ENCODE measurements at places on chromosomes 12 and 14.

DNA sequence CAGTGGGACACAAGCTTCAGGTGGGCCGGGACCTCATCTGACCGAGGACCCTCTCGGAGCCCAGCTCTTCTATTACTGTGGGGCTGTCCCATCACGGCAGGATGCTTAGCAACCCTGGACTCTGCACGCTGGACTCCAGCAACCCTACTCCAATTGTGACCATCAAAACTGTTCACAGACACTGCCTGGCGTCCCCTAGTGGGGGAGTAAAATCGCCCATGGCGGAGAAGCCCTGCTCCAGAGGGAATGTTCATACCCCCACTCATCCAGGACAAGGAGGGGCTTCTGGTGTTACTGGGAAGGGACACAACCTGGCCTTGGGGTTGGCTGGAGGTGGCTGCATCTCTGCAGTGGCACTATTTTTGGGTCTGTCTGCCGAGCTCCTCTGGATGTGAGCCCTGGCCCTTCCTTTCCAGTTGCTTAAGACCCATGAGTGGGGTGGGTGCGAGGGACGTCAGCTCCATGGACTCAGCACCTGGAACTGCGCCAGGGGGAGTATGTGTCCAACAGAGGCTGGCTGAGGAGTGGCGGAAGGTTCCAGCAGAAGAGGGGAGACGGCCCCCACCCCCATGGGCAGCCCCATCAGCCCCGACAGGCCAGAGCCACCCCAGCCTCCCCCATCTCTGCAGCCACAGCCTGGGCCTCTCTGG, 103.8 kb downstream of the RFLNA start:
- DNase-seq = no peak

DNA sequence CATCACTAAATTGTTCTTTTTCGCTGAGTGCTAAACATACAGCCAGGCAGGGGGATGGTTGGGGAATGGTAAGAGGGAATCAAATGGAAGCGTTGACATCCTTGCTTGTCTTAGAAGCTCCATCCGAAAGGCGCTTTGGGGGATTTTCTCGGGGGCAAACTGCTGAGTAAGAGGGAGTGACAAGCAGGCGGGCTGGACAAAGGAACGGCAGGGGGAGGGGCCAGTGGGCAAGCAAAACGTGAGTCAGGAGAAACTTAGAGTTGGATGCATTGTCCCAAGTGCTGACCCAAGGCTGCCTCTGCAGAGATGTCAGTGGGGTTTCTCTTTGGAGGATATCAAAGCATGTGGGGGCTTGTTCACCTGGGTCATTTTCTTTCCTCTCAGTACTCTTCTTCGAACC, 480.5 kb downstream of the VRK1 start:
- DNase-seq = no peak

DNA sequence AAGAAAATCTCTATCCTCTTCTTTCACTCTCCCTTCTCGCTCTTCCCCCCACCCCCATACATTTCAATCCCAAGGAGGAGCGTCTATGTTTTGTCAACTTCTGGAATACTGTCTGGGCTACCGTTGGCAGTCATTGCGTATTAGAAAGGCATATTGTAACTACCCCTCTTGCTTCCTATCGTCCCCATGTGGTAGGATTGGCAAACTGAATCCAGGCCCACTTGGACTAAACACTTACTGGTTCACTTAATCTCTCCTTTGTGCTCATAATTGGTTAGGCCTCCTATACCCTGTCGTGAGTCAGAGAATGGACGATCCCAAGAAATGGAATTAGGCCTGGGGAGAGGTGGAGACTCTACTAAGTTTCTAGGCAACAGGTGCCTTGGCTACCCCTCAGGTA, 68.8 kb upstream of the SLC8A3 start:
- DNase-seq = no peak

DNA sequence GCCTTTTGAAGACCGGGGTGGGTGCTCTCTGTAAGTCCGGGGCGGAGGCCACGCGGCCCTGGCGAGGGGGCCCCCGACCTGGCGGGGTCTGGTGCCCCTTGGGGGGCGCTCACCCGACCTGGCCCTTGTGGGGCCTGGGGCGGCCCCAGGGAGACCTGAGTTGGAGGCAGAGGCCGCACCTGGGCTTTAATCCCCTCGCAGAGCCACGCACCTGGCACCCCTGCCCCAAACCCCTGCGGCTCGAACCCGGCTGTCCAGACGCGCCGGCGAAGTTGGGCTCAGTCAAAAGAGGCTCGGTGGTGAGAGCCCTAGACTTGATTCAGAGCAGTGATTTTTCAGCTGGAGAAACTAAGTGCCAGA, 267 bp downstream of the CFAP251 start:
- DNase-seq = no peak

- DNase-seq = no peak
These were observed 174.7 kb upstream of the HIF1A start for GRCh38 chr14:61520576-61520975.

- DNase-seq = no peak
These were observed 343.7 kb upstream of the FKBP4 start for GRCh38 chr12:2451025-2451424.

GRCh38 chr12:130642856-130643255, 73.2 kb downstream of the RIMBP2 start:
- DNase-seq = no peak

- DNase-seq = no peak
These were observed 131.7 kb downstream of the TMTC2 start for GRCh38 chr12:82818271-82819035.

DNA sequence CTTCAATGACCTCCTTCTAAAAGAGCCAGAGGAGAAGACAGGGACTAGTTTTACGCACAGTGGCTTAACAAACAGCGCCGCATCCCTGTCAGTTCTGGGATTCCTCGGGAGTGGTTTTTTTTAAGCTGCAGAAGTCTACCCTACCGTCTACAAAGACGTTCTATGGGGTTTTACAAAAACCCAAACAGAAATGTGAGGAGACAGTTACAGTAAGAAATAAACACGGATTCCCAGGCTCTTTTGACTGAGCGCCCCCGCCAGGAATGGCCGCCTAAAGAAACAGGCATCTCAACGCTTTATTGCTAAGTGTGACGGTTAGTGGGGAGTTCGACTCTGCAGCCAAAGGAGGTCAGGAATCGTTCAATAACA, 484 bp downstream of the ALKBH1 start:
- DNase-seq = peak; percentile 43

GRCh38 chr12:93003531-93004239, 74.6 kb upstream of the EEA1 start:
- no peak for DNase-seq

- no peak for DNase-seq
These were observed 35.7 kb downstream of the FOXA1 start for GRCh38 chr14:37559386-37559785.

DNA sequence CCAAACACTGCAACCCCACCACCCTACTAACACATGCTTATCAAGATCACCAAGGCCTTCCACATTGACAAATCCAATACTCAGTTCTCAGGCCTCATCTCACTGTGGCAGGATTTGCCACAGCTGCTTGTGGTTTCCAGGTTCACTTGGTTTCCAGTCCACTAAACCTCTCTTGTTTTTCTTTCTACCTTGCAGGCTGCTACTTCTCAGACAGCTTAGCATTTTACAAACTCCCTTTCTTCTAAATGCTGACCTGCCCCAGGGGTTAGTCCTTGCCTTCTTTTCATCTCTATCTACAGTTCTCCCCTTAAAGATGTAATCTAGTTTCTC, 84.1 kb downstream of the BCAT1 start:
- DNase-seq = peak; percentile 80

GRCh38 chr14:106530423-106531107, 1004.2 kb downstream of the TMEM121 start:
- DNase-seq = no peak

GRCh38 chr12:120388691-120389481, 19.9 kb upstream of the MSI1 start:
- DNase-seq = no peak

- no peak for DNase-seq
These were observed 256.5 kb upstream of the KRR1 start for GRCh38 chr12:75767957-75768356.

DNA sequence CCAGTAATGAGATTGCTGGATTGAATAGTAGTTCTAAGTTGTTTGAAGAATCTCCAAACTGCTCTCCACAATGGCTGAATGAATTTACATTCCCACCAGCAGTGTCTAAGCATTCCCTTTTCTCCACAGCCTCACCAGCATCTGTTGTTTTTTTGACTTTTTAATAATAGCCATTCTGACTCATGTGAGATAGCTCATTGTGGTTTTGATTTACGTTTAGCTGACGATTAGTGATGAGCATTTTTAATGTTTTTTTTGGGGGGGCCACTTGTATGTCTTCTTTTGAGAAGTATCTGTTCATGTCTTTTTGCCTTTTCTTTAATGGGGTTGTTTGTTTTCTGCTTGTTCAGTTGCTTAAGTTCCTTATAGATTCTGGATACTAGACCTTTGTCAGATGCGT, 8.1 kb upstream of the SLC15A5 start:
- DNase-seq = peak; percentile 47

- DNase-seq = peak; percentile 64
These were observed 1535.9 kb upstream of the FLRT2 start for GRCh38 chr14:83994020-83994419.

DNA sequence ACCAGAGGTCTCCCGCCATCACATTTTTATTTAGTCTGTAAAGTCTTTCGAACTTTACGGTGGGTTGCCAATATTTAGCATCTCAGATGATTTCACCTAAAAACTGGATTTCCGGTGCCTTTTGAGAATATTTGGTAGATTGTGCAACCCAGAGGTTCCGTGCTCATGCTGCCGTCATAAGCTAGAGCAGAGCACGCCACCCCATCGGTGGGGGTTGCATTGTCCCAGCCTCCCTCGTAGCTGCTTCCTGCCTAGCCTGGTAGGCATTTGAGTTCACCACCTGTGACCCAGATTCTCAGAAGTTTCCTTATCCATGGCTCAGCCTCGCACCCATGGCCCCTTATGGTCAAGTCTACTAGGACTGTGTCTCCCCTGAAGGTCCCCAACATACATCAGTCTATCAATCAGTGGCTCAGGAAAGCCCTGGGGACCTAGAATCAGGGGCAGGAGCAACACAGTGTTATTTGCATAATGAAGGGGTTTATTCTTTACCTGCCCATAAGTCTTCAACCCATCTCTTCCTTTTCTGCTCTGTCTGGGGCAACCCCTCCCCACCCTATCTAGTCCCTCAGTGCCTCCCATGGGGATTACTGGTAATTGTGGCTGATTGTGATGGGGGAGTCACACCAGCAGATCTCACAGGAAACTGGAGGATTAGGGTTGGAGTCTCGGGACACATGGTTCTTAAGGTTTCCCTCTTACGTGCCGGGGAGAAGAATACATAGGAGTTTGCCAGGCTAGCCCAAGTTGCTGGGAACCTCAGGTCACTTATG, 152.3 kb downstream of the PHETA1 start:
- no peak for DNase-seq

GRCh38 chr12:124518051-124518932, 49.1 kb downstream of the NCOR2 start:
- DNase-seq = peak; percentile 97

GRCh38 chr12:82803201-82803600, 116.5 kb downstream of the TMTC2 start:
- DNase-seq = no peak

- DNase-seq = no peak
These were observed 63.0 kb upstream of the HMGA2 start for GRCh38 chr12:65761301-65761700.

- DNase-seq = no peak
These were observed 29.8 kb upstream of the RAP1B start for GRCh38 chr12:68580911-68581310.

DNA sequence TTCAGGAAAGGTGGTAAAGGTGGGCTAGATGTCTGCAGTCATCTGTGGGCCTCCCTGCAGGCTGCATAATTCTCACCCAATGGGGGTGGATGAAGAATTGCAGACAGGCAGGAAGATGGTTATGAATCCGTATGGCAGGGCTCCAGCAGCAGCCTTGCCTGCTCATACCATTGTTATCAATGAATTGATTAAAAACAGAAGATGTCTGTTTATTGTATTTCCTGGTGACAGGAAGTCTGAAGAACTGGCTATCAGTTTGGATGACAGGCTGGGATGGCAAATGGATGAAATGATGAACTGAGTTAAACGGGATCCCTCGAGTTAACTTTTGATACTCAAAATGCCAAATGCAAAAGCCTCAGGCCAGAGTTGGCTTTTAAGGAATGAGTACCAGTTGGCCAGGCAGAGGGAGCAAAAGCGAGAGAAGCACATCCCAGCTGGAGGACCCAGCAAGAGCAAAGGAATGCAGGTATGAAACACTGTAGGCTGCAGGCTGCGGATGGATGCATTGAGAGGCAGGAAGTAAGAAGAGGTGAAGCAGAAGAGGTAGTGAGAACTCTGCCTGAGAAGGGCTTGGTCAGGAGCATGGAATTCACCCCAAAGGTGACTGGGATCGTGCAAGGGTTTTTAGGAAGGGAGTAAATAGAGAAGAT, 550.0 kb upstream of the TBX3 start:
- DNase-seq = no peak

GRCh38 chr12:51082561-51083125, 753 bp downstream of the CSRNP2 start:
- peak; percentile 52 for DNase-seq

- DNase-seq = no peak
These were observed 33.5 kb downstream of the CFL2 start for GRCh38 chr14:34680806-34681479.

GRCh38 chr12:29971446-29971845, 187.7 kb upstream of the TMTC1 start:
- DNase-seq = no peak

DNA sequence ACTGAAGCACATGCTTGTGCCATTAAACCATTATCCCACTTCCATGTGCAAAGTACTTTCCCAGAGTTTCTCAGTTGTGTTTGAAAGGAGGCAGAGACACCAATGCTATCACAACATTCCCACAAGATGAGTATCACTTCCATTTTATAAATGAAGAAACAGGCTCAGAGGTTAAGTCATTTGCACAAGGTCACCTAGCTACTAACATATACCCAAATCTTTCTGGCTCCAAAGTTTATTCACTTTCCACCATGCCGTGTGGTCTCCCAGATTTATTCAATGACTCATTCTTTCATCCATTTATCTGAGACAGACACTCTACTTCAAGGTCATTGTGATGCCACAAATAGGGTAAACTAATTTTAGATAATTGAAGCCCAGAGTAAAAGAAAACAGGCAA, 9.4 kb downstream of the ART4 start:
- DNase-seq = peak; percentile 51

GRCh38 chr12:69639400-69640016, 28.8 kb upstream of the LRRC10 start:
- peak; percentile 57 for DNase-seq

DNA sequence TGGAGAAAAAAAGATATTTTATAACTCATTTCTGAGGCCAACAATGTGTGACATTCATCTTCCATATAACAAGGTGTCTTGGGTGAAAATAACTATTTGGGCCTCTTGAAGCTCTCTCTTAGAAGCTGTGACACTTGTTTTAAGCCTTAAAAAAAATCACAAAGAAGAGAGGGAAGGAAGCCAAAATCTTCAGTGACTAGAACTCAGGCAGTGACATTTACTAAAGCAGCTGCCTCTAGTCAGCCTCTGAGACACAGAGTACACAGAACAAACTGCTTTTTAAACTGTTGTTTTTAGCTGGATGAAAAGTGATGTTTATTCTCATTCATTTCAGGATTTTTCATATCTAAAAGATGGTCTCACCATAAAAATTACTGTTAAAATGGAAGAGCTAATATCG, 793.6 kb downstream of the GALC start:
- no peak for DNase-seq

GRCh38 chr12:69828897-69829296, 3.9 kb downstream of the MYRFL start:
- DNase-seq = no peak

Data from LHCN-M2 (cell line).